Myocyte (in vitro differentiated cells): ENCODE measurements at places on chromosomes 2 and 18.
A peak's percentile ranks its signal among the peaks of the same experiment; 100 is the strongest.

- no peak for DNase-seq
Measured at GRCh38 chr2:16755442-16755841, 89.8 kb upstream of the CYRIA start.

DNA sequence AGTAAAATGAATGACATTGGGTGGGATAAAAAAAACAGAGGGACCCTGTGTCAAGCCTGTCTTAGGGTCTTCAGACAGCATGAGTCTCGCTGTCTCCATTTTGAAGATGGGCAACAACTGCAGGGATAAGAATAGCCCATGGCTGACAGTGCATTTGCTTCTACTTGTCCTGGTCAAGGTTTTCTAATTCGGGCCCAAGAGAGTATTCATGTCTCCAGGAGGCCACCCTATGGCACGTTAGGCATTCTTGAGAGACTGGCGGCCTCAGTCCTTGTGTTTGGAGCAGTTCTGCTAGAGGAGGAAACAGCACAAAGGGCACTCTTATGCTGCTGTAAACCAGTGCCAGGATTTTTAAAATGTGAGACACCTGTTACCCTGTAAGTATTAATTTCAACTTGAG is 9.5 kb upstream of the MYL1 start:
- peak; percentile 94 for DNase-seq

- no peak for DNase-seq
Measured at GRCh38 chr18:79818631-79819030, 20.9 kb downstream of the KCNG2 start.

GRCh38 chr2:69546646-69547045 is 96.9 kb downstream of the AAK1 start:
- DNase-seq = no peak

DNA sequence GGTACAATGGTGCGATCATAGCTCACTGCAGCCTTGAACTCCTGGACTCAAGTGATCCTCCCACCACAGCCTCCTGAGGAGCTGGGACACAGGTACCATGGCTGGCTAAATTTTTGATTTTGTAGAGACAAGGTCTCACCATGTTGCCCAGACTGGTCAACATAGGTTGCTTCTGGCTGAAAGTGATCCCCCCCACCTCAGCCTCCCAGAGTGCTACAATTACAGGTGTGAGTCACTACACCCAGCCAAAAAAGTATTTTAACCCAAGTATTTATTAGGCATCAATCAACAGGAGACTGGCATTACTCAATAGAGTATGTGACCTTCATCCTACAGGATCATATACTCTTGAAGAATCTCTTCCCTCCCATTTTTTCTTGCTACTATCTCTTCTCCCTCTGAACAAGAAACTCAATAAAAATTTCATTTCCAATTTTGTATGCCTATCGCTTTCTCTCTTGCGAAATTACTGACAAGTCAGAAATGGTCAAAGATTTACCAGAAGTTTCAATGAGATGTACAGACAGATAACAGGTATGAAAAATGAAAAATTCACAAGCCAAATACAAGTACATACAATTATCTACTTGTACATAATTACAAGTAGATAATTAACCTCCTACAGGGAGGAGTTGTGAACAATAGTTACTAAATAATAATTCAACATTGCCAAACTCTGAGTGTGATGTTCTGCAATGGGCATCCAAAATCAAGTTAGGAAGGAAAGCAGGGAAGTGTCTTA is 34.9 kb upstream of the CCNT2 start:
- no peak for DNase-seq

DNA sequence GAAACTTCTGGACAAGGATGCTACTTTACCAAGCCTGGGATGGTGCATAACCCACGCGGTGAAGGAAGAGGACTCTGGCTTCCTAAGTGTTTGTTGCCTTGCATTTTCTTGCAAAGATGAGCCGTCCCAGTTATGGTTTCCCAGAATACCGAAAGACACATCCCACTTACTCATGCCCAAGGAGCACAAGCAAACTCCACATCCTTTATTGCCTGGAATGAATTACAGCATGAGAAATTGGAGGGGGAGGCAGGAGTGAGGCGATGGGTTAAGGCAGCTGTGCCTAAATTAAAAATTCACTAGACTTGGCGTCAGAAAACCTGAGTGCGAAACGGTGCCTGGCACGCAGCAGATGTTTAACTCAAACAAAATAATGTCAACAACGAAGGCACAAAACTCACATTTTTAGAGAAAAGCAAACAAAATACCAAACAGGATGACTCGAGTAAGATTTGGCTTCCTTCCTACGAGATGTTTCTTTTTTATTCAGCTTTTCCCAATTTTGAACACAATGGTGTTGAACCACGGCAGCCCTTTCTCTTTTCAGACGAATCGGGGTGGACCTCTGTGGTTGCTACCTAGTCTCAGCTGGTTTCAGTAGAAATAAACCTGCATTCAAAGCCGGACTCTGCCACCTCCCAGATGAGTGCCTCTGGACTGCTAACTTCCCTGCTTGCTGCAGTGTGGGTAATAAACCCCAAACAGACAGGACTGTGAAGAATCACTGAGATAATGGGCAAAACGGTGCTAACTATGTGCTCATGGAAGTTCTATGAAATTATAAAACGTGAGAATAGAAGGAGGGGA is 100.3 kb upstream of the NCK2 start:
- DNase-seq = peak; percentile 14

DNA sequence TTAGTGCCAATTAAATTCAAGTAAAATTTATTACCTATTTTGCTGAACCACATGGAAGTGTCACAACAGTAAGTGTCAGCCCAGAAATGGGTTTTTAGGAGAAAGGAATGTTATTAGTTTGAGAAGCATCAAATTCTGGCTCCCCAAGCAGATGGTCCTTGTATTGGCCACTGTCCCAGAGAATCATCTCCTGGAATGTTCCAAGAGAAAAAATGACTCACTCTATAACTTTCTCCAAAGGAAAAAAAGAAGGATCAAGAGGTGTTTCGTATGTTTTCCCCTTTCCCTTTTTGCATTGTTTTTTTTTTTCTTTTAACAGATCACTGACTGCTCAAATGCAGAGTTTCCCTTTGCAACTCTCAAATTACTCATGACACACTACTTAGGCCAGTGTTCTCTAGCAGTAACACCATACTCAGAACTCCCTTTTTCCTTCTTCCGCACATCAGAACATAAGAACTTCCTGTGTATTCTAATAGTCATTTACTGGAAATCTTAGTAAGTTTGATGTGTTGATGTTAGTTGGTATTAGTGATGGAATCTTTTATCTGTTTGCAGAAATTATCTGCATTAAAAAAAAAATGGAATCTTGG is 390.3 kb downstream of the GPD2 start:
- DNase-seq = peak; percentile 71

GRCh38 chr2:29014331-29014730 is 33.2 kb downstream of the TOGARAM2 start:
- DNase-seq = no peak

DNA sequence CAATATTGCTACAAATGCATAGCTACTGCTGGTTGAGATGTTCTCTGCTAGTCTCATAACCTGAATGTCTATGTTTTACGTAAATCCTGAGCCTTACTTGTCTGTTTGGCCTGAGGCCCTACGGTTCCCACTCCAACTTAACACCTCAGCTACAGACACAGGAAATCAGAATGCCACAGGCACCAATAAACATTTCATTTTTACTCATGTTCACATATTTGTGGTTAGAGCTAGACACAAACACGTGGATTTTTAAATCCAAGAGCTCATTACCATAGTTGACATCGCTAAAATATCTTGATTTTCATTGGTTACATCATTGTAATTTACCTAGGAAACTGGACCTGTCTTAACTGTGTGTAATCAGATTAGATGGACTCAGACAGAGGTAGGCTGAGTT is 263.8 kb upstream of the CDH19 start:
- no peak for DNase-seq

DNA sequence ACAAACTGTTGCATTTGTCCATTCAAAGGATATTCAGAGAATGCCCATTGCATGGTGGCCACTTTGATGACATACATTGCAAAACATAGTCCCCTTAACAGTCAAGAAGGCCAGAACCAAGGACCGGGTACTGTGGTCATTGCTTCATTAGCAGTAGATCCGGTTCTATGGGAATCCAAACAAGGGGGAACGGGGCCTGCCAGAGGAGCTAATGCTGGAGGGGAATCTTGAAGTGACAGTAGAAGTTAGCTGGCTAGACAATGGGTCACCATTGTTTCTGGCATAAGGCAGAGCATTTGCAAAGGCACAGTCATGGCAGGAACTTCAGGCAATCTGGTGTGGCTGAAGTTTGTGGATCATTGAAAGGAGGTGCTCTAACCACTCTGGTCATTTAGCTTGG is 279.7 kb downstream of the SS18 start:
- no peak for DNase-seq

DNA sequence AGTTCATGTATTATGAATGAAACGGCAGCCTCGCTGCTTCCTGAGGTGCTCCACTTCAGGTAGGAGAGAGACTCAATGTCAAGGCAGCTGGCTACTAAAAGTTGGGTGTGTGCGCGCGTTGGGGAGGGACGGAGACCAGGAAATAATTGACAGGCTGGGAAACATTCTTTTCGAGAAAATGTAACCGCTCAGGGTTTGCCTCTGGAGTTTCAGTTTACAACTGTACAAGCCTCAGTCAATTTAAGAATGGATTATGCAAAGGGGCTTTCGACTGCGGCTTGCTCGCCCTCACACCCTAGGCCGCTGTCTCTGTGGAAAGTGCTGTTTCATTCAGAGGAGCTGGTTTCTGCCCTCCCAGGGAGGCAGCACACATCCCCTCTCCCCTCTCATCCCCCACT is 4.4 kb upstream of the SPRED2 start:
- no peak for DNase-seq

GRCh38 chr2:121776361-121776760 is 20.9 kb downstream of the TSN start:
- DNase-seq = no peak

GRCh38 chr2:65430603-65431420 is 1.6 kb downstream of the SPRED2 start:
- peak; percentile 73 for DNase-seq

GRCh38 chr2:241456546-241456945 is 51.8 kb downstream of the STK25 start:
- no peak for DNase-seq

DNA sequence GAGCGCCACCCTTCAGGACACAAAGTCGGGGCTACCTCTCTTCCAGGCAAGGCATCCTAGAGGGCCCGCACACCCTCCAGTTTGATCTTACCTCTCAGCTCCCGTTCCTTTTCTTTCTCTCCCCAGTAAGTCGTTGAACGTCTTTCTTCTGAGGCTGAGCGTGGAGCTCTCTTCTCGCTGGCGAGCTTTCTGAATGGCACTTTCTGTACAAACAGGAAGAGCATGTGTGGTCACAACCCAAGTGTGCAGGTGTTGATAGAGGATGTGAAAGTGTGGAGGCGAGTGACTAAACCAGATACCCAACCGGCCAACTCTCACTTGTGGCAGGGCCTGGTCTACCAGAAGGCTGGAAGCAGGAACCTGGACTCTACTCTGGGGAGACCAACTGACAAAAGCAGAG is at the start of gene AFF3:
Gene AFF3, minus strand, starts transcription at position 198 of the 400 bp plus-strand sequence. CDS start 38,136 bp downstream, outside the sequence.
- no peak for DNase-seq

- no peak for DNase-seq
Measured at GRCh38 chr2:230790981-230791380, 73.8 kb upstream of the ITM2C start.

GRCh38 chr18:13565228-13565627 is 161.1 kb downstream of the FAM210A start:
- peak; percentile 10 for DNase-seq

- no peak for DNase-seq
Measured at GRCh38 chr2:138132108-138132507, 167.8 kb downstream of the HNMT start.

- DNase-seq = no peak
Measured at GRCh38 chr2:20049637-20050036, 1.8 kb downstream of the LAPTM4A start.

GRCh38 chr18:49249521-49249920 is 210.9 kb downstream of the DYM start:
- DNase-seq = peak; percentile 31

DNA sequence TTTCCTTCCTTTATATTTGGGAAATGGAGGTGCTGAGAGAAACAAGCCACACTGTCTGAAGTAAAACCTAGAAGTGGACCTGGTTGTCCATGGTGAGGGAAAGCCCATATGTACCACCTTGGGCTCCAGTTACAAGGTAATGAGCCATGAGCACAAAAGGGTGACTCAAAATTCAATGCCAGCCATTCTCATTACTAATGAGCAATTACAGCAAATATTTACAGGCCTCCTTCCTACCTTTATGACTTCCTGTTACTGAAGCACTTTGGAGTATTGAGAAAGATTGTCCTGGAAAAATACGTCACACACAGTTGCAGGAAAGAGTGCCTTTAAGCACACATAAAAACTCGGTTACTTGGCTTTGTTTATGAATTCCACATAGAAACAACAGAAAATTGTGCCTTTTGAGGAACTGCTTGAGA is 9.1 kb downstream of the EPAS1 start:
- DNase-seq = no peak

GRCh38 chr2:28510184-28510583 is 14.3 kb downstream of the PLB1 start:
- no peak for DNase-seq

DNA sequence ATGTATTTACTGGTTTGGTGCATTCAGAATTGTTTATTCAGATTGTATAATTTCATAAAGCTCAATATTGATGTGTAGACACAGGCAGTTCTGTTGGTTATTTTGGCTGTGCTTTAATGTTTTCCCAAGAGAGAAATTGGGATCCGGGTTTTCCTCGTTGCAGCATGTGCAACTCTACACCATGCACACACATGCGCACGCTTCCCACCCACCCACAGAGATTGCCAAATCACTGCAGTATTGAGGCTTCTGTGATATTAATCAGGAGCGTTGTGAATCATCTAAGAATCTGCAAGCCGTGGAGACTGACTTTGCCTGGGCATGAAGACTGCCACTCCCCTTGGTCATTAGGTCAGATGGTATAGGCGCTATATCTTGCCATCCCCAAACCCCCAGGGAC is 571.5 kb downstream of the SLC4A3 start:
- peak; percentile 62 for DNase-seq

GRCh38 chr2:8198766-8199382 is 483.0 kb upstream of the ID2 start:
- DNase-seq = no peak

DNA sequence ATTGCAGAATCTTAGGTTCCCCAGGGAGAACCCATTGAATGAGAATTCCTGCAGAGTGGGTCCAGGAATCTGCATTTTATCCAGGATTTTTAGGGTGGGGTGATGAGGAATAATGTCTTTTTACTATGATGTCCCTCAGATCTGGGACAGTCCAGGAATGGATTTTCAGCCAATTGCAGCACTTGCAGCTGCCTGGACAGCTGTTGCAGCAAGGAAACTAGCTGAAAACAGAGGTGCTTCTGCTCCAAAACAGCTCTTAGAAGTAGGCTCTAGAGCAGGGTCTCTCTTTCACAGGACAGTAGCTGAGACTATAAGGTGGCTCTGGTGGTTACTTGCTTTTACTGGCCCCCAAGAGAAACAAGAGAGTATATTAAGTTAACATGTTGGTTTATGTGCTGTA is 9.1 kb downstream of the GLI2 start:
- no peak for DNase-seq

GRCh38 chr2:63888490-63889402 is 47.0 kb downstream of the UGP2 start:
- peak; percentile 76 for DNase-seq

GRCh38 chr2:44983836-44984604 is 25.2 kb downstream of the SIX2 start:
- DNase-seq = no peak
